ENCODE measurements at places on chromosomes 16 and 17. TPM values are rescaled to one million over a fixed set of nuclear protein-coding genes. Genes with fewer than 3 reads are reported as not detected.

The ASGR1 gene
- total RNA-seq, result 0.38 TPM

The TLCD3B gene
- total RNA-seq, result not detected

The CCL2 gene
- total RNA-seq, result not detected

The CCL17 gene
- total RNA-seq, result not detected

The WDR59 gene
- 7.6 TPM for total RNA-seq

- no peak for DNase-seq
Measured at GRCh38 chr17:78411241-78411857, 32.9 kb downstream of the PGS1 start.

GRCh38 chr16:23353440-23353839, 51.3 kb downstream of the SCNN1B start:
- DNase-seq, result no peak

DNA sequence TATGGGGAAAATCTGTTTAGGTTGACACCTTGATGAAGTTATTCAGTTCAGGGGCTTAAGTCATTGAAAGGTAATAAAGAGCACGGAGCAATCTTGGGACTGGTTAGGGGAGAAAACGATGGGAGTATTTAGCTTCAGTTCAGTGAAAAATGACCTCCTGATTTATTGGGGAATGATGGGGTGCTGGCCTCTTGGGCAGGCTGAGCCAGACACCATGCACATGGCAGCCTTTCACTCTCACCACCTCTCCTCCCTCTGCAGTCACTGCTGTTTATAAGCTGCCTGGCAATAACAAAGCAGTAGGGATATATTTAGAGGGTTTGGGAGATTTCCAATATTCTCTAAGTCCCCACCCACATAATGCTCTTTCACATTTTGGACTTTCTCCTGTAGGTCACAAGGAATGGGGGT, 140.5 kb upstream of the HS3ST2 start:
- no peak for DNase-seq

- DNase-seq, result peak; percentile 49
Measured at GRCh38 chr17:42010898-42011516, 6.2 kb downstream of the DNAJC7 start.

DNA sequence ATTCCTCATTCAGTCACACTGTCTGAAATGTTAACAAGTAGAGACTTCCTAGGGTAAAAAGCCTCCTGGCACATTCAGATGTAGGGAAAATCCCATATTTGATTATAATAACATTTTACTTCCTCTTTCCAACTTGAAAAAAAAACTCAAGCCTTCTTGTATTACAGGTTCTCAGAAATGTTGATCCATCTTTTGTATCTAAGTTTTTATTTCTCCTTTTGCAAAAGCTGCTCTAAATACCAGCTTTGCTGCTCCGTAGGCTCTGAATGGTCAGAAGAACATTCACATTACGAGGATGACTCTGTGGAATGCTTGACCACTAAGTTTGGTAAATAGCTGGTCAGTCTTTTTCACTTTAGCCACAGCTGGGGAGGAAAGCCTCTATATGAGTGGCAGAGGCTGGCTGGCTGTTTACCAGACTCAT, 13.2 kb upstream of the HEATR6 start:
- peak; percentile 15 for DNase-seq

DNA sequence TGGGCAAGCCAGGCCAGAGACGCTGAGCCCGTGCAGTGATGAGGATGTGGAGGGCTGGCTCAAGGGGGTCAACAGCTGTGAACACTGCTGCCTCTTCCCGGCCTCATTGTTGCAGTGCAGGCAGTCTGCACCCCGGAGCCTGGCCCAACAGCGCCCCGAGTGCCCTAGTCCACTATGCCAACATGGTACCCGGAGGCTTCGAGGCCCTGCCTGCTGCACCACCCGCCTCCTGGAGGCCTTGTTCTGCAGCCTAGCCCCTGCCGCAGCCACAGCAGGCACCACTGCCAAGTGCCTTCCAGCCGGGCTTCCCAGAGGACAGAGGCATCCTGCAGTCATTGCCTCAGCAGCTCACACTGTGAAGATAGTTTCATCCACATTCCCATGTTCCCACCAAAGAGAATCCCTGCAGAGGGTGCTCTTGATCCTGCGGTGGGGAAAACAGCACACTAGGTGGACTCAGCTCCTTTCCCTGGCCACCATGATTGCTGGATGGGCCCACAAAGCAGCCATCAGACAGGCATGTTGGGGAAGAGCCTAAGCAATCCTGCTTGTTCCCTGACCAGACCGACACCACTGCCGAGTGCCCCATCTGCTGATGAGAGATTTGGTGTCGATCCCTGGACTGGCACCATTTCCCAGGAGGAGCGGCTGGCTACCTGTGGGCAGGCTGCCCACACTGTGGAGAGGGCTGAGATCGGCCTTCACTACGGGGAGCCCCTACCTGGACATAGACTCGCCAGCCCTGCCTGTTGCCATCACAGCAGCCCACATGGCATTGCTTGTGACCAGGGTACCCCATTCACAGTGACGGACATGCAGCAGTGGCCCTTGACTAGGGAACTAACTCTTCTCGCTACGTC, 44.9 kb downstream of the USP22 start:
- DNase-seq, result no peak

GRCh38 chr16:12323007-12323758, 346.6 kb downstream of the SNX29 start:
- no peak for DNase-seq

GRCh38 chr17:35169835-35170363, 22.3 kb downstream of the UNC45B start:
- DNase-seq, result no peak

DNA sequence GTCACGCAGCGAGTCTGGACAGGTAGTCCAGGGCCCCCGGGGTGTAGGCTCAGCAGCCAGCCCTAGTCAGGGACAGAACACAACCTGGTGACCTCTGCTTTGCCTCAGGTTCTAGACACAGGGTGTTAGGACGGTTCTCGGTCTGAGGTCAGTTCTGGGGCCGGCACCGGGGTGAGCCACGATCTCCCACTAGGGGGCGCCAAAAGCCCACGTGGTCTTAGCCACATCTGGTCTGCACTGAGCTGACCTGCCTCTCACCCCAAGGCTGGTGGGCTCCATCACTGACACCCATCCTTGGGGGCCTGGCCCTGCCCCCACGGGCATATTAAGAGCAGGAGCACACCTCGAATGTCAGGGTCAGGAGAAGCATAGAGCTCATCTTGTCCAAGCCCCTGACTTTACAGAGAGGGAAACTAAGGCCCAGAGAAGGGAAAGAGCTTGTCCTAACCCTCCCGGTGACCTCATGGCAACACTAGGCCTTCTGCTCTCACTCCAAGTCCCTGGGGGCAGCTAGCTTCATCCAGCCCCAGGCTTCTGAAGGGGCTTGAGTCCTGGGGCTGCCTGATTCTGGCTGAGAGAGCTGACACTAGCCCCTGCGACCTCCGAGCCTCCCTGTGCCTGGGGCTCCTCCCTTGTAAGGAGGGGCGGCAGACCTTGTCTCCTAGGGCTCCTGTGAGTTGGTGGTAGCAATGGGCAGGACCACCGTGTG, 9.0 kb downstream of the SLC5A10 start:
- DNase-seq, result peak; percentile 41

GRCh38 chr17:82238472-82239201, 9.8 kb downstream of the SLC16A3 start:
- peak; percentile 89 for DNase-seq

DNA sequence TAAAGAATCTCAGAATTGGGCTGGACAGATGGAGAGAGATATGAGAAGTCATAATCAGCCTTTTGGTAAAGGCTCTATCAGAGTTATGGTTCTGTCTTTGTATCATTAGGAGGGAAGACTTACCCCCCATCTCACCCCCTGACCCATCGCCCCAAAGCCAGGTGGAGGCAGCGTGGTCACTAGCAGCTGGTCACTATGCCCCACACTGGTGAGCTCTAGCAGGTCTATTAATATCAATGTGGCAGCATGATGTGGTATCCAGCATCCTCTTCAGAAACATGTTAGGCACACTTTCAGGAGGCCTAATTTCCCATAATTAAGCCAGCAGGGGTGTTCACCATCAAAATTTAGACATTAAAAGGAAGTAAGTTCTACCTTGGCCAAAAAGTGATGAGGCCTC, 183.8 kb upstream of the COX10 start:
- no peak for DNase-seq

DNA sequence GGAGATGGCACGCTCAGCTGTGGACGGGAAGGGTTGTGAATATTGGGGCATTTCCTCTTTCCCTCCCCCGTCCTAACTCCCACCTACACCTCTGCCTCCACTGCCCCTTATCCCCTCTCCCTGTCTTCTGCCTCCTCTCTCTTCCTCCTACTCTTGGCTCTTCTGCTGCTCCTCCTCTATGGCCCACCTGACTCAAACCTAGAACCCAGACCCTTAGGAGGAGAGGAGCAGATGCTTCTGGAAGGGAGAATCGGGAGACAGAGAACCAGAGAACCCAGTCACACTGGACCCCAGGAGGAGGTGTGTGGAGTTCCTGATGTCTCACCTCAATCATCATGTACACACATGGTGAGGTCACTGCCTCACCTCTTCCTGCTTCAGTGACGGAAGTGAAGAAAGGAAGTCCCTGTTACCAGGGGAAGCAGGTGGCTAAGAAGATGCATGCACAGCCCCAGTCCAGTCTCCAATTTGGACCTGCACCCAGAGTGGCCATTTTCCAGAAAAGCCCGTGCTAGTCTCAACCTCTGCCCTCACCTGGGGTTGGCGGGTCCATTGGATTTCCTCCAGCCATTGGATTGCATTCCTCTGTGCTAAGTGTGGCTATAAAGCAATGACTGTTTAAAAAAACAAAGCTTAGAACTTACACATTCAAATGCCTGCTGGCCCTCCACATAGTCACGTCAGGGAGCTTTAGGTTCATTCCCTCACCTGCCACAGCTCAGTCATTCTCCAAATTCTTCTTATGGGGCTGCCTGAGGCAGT, 4.0 kb downstream of the RNF222 start:
- peak; percentile 87 for DNase-seq

GRCh38 chr16:1923299-1924034, 5.3 kb upstream of the HS3ST6 start:
- no peak for DNase-seq

DNA sequence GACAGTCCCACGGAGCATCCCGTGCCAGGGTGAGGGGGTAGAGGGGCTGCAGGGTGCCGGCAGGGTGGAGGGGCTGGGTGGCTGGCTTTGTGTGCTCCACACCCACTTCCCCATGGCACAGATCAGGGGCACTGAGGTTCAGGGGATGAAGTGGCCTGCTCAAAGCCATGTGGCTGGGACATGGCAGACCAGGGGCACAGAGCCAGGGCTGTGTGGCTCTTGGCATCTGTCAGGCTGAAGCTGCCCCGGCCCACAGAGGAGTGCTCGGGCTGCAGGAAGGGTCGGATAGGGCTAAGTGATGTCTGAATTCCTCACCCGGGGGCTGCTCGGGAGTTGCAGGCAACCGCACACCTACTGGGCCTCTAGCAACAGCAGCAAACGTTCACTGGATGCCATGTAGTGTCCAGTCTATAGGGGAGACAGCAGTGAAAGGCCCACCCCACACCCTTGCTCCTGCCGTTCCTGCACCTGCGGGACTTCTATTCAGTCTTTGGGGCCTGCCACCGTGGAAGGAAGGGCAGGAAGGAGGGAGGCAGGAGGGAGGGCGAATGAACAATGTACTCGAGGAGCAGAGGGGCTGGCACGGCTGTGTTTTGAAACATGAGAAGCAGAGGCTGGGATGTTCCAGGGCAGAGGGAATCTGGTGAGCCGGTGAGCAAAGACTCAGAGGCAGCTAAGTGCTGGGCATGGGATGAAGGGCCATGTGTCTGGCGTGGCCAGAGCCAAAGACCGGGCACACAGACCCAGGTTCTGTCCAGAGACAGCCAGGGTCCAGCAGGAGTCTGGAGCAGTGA, 15.1 kb downstream of the SLC5A10 start:
- DNase-seq, result no peak

DNA sequence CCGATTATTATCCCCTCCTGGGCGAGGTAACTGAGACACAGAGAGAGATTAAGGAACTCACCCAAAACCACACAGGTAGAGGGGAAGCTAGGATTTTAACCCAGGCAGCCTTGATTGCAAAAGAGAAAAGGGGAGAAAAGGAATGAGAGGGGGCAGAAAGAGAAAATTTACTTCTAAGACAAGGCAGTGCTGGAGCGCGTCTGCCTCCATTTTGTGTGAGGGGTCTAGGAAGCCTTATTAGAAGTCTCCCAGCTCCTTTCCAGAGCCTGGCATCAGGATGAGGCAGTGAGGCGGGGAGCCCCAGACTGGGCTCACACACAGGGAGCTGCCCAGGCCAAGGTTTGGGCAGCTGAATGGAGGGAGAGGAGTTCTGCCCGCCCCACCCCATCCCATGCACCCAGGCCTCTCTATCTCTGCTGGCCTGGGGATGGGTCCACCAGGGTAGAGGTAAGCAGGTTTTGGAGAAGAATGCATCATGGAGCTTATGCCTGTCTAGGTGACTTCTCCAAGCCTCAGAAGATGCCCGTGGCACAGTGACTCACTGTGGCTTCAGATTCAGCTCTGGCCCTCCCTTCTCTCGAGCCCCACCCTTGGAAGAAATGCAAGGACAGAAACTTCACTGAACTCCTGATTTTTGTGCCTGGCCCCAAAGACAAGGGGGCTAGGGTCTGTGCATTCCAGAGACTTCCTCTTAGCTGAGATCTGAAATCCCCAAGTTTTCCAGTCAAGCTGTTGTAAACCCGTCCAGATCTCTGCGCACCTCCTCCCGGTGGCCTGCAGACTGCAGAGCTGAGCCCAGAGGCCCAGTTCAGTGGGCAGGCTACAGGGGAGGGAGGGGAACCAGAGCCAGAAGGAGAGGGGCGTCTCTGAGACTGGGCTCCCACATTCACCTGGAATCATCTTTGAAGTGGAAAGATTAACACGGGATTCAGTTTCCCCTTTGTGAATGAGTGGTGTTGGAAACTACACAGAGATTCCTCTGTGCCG, 95.1 kb upstream of the CDH5 start:
- DNase-seq, result peak; percentile 66

GRCh38 chr17:50689251-50689650, 18.5 kb downstream of the ANKRD40 start:
- DNase-seq, result no peak
